Activated CD8-positive, alpha-beta T cell treated with anti-CD3 and anti-CD28 coated beads, Interleukin-2, amount 10 ng/mL, durations not matched to agents 7 days and 5 days (primary cell): ENCODE measurements at places on chromosomes 3 and 15.

DNA sequence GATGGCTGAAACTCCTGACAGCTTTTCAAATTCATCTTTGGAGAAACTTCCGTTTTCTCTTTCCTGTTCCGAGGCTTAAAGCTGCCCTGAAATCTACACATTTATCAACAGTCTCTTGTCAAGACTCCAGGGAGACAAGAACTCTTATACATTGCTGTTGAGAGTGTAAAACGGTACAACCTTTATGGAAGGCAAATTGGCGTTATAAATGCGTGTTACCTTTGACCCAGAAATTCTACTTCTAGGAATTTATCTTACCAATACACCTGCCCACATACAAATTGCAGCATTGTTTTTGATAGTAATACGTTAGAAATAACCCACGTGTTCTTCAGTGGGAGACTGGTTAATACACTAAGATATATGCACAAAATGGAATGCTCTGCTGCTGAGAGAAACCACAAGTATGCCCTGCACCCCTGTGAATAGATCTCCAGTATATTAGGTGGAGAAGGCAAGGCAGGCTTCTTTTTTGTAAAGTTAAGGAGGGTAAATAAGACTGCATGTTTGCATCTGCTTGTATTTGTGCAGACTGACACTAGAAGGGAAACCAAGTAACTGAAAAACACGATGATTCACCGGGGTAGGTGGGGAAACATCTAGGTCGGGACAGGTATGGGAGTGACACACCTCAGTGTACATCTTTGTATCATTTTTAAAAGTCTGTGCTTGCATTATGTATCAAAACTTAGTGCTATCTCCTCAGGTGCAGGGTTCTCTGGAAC is 97.5 kb downstream of the IGF1R start:
- DNase-seq: no peak

DNA sequence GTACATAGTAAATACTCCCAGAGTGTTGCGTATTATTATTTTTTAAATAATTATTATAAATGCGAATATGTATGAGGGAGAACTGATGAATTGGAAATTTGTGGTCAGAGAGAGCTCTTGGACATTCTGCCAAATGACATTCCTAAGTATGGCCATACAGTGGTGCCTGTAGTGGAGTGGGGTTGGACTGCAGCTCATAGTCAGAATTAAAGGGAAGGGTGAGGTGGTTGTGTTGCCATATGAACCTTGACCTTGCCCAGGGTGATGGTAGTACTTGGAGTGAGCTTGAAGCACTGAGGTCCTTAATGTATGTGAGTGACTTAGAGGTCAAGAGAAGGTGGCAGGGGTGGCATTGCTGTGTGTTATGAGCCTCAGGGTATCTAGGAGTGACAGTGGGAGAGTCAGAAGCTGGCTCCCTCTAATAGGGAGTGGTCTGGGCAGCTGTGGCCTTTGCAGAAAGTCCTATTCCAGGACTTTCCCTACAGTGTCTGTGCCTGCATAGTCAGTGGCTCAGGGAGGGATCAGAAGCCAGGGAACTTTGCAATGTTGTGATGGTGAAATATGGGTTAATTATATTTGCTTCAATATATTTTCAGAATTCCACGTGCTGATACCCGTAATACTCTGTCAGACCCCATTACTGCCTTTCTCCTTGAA is 26.2 kb downstream of the PDE8A start:
- DNase-seq: no peak

- DNase-seq: no peak
Measured at GRCh38 chr3:157329551-157329950, 107.1 kb upstream of the PTX3 start.

GRCh38 chr3:157404381-157404780 is 32.3 kb upstream of the PTX3 start:
- DNase-seq: no peak

DNA sequence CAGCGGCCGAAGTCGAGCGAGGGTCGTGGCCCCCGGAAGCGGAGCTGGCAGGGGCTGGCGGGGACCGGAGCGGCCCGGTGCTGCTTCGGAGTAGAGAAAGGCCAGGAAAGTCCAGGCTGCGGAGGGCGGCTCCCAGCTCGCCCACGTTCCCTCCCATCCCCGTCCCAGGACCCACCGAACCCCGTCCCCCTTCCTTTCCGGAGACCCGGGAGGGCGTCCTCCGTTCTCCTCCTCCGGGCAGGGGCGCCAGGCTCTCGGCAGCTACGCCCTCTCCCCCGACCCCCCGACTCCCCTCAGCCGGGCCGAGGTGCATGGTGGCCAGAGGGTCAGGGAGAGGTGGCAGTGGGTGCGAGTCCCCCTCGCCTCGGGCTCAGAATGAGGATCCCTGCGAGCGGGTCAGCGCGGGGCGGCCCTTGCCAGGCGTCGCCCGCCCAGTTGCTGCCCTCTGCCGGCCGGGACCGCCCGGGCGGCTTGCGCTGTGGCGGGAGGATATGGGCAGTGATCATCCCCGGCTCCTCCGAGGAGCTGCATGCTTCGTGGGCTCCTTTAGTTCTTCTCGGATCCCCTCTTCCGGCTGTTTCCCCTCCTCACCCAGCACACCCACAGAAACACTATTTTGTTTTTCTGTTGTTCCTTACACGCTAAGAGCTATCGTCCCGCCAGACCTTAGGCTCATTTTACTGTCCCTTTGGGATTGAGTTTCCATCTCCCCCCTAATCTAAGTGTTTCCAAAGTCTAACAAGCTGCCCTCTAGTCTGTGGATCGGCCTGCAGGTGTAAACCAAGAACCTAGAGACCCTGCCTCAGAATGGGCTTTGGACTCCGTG is 744 bp upstream of the ALDH1A2 start:
- DNase-seq: peak; percentile 51

DNA sequence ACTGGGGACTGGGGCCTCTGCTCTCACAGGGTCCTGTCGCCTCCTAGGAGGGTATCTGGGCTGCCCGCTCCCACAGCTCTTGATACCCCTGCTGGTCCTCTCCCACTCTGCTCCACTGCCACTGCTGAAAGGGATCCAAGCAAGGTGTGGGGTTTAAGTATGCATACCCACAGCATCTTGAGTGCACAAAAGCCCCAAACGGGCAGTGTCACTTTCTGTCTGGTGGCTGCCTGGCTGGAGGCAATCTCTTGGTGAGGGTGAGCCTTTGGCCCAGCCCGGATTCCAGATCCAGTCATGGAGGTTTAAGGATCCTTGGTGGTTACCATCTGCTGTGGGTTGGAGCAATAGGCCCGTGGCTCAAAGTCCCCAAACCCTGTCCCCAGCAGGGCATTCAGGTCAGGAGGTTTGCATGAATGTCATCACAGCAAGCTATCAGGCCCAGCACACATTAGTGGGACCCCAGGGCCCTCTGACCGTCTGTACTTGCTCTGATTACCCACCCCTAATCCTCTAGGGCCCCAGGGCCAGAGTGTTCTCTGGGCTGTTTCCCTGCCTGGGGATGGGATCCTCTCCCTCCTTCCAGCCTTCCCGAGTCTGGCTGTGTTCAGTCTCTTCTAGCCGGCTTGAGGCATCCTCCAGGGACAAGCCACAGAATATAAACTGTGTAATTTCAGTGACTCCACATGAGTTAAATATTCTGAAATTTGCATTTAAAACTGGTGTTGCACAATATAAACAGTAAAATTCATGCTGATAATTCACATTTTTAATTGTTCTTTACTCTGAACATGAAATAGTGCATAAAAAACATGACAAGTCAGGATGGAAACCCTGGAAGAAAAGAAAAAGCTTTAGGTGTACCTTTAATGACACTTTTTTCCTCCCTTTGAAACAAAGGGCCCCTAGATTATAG is 4.9 kb upstream of the TJP1 start:
- no peak for DNase-seq

DNA sequence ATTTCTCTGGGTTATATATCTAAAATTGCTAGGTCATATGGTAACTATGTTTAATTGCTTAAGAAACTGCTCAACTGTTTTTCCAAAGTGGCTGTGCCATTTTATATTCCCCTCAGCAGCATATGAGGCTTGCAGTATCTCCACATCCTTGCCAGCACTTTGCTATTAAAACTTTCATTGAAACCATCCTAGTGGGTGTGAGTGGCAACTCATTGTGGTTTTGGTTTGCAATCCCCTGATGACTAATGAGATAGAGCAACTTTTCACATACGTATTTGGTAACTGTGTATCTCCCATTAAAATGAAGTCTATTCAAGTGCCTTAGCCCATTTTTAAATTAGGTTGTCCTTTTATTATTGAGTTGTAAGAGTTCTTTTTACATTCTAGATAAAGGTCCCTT is 17.3 kb downstream of the KPNA1 start:
- DNase-seq: peak; percentile 49

- DNase-seq: no peak
Measured at GRCh38 chr3:30146978-30147377, 459.4 kb upstream of the TGFBR2 start.

DNA sequence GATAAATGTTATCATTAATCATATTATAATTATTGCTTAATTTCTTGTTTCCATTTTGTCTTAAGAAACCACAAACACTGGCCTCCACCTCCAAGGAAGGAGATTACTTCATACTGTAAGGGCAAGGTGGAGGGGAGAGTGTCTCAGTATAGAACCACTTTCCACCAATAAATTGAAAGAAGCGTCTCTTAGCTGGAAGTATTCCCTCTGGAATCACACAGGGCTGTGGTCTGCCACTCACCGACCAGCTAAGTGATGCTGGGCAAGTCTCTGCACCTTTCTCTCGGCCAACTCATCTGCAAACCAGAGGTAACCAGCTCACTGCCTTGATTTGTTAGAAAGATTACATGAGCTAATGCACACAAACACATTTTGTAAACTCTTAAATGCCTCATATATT is 63.1 kb downstream of the EIF4E3 start:
- DNase-seq: no peak
